ENCODE measurements at places on chromosomes 5 and 9. TPM values are rescaled to one million over a fixed set of nuclear protein-coding genes. Genes with fewer than 3 reads are reported as not detected.

Gene EGFLAM
- total RNA-seq = 1.2 TPM

Gene IL7R
- 14.0 TPM for total RNA-seq

Gene MEIKIN
- total RNA-seq = not detected

Gene BRINP1
- total RNA-seq = not detected

Gene TAF11L5
- not detected for total RNA-seq

Gene PDE8B
- 0.15 TPM for total RNA-seq

Gene ADGRV1
- total RNA-seq = 0.17 TPM

Gene PTTG1
- total RNA-seq = 344 TPM

Gene PCDHB5
- total RNA-seq = 0.84 TPM

Gene IL3
- not detected for total RNA-seq

Gene OR13J1
- not detected for total RNA-seq

Gene SURF4
- total RNA-seq = 326 TPM

Gene SUSD3
- total RNA-seq = 5.6 TPM

Gene KCNV2
- total RNA-seq = not detected

Gene SEMA6A
- 0.50 TPM for total RNA-seq

Gene PRDM9
- not detected for total RNA-seq

Gene HAVCR1
- total RNA-seq = not detected

Gene C9
- not detected for total RNA-seq

Gene FBP1
- total RNA-seq = not detected

Gene NR2F1-AS1
- total RNA-seq = 8.4 TPM

Gene SURF6
- total RNA-seq = 5.9 TPM

Gene SPINK1
- total RNA-seq = not detected

Gene FAM81B
- not detected for total RNA-seq

Gene ZDHHC11B
- not detected for total RNA-seq

Gene TOR4A
- 33.9 TPM for total RNA-seq

Gene STC2
- 86.2 TPM for total RNA-seq

Gene ANKRD31
- under 0.01 TPM for total RNA-seq

Gene ELL2
- total RNA-seq = 38.5 TPM

Gene POU5F2
- under 0.01 TPM for total RNA-seq

Gene LHX3
- not detected for total RNA-seq

Gene CDX1
- total RNA-seq = not detected

Gene SLC4A9
- total RNA-seq = not detected
